ENCODE measurements at places on chromosomes 1 and 21.

- DNase-seq, result no peak
Measured at GRCh38 chr1:67644566-67644965, 40.4 kb upstream of the GADD45A start.

DNA sequence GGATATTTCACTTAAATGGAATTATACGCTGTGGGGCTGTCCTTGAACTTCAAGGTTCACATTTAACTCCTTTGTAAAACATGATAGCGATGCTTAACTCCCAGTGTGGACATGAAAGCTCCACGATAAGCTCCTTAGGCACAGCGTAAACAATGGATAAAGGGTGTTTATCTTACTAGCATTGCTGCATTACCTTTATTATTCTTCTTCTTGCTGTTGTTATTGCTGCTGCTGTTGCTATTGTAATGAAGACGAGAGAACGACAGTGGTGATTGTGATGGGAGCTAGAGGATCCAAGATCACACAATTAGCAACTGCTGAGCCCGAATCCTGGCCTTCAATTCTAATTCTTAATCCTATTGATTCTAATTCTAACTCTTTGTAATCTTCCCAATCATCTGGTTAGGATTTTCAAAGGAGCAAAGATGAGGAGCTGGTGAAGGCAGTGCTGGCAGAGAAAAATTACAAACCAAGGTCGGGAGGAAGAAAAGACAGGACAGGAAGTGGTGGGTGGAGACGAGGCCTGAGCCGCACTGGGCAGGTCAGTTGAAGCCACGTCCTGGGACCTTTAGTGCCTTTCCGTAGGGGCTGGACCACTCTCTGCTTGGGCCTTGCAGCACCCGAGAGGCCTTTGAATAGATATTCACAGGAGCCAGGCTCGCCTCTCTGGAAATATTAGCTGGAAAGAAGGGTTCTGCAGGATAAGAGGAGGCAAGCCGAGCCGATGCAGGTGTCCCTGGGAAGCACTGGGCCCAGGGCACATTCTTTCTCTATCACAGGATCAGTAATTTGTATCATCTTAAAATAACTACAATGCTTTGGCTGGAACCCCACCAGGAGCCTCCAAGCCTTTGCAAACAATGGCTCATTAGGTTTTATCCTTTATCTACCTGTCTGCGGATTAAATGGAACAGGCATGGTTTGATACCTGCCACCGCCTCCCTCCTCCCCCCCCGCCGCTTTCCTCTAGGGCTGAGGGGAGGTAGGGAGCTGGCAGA, 571.6 kb downstream of the AJAP1 start:
- no peak for DNase-seq

DNA sequence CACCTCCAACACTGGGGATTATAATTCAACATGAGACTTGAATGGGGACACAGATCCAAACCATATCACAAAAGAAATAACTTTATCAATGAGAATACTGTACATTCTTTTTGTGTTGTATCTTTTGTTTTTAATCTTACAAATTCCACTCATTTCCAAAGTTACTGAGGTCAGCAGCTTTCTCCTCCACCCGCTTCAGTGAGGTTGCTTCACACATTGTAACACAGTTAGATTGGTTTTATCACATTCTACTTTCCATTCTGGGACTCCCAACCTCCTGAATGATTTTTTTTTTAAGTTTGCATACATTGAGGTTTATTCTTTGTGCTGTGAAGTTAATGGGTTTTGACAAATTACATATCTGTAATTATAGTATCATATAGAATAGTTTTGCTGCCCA, 43.8 kb downstream of the DDAH1 start:
- DNase-seq, result no peak

- DNase-seq, result no peak
Measured at GRCh38 chr1:154565876-154566275, 1.7 kb upstream of the CHRNB2 start.

GRCh38 chr1:14367451-14367850, 231.0 kb upstream of the KAZN start:
- DNase-seq, result no peak

GRCh38 chr1:2593251-2593878, 6.8 kb downstream of the PRXL2B start:
- DNase-seq, result no peak

Data from GM04504 (cell line).